ENCODE measurements at places on chromosomes 7 and 10.

DNA sequence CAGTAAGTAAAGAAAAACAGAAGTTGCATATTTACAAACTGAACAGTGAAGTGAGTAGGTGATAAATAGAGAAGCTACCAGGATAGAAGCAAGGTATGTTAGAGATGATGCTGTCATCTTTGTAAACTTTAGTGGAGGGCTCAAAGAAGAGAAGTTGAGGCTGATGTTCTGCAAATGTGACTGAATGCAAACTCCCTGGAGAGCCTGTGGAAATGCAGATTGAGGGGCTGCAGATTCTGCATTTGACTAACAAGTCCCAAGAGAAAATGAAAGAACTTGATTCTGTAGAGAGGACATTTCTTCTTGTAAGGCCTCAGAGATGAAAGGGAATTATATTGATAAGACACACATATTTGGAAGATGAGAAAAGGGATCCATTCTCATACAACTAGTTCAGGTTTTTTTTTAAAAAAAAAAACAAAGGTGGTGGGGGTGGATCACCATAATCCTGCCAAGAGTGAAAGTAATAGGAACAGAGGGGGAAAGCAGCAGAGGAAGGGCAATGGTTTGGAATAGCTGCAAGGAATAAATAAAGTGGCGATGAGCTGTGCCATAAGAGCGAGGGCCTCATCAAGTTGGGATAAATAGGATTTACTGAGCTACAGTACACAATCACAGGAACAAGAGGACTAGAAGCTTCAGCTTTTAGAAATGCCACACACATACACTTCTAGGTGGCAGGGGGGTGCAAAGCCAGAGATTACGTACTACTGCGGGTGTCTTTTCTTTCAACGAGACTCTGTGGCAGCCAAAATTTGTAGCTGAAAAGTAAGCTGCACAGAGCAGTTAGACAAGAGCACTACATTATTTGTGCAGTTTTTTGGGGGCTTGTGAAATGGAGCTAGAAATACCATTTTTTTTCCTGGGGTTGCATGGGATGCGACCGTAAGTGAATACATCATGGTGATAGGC, 778.5 kb downstream of the NRG3 start:
- no peak for DNase-seq

GRCh38 chr7:142587578-142588191, 161.6 kb upstream of the PRSS1 start:
- DNase-seq = peak; percentile 74

- DNase-seq = no peak
Observed at GRCh38 chr10:102452672-102453340, 1.5 kb upstream of the C10orf95 start.

- DNase-seq = no peak
Observed at GRCh38 chr7:73976761-73977618, 51.0 kb upstream of the ELN start.

- DNase-seq = no peak
Observed at GRCh38 chr10:68501691-68502090, 25.6 kb downstream of the SLC25A16 start.

DNA sequence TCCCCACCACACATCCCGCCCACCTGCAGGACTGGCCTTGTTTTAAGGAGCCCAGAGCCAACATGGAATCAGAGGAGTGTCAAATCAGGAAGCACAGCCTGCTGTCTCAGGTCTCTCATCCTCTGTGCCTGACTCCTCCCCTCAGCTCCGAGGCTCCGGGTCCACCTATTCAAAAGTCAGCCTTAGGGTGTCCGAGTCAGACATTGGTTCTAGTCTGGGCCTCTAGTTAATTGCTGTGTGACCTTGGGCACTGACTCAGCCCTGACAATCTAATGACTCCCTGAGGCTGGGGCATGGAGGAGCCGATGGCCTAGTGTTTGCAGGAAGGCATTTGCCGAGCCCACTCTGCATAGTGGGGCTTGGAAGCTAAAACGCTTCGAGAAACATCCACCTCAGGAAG, 223.1 kb upstream of the PPP2R2D start:
- DNase-seq = no peak

- DNase-seq = no peak
Observed at GRCh38 chr7:130521258-130521951, 29.5 kb downstream of the MEST start.

- no peak for DNase-seq
Observed at GRCh38 chr10:5484205-5484604, 15.2 kb downstream of the CALML5 start.

DNA sequence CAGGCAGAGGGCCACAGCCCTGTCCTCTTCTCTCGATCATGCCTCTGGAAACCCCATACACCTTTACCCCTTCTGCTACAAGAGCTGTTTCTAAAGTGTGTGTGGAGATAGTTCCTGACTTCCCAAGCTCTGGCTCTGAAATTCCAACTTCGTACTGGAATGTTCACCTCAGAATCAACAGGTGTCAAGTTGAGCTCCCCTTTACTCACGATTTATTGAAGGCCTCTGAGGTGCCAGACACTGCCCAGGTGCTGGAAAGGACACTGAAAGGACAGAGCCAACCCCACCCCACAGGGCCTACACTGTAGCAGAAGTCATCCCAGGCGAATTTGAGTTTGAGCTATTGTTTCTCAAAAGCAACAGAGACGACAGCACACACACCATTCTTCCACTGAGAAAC, 209.9 kb upstream of the FRMD4A start:
- no peak for DNase-seq

- no peak for DNase-seq
Observed at GRCh38 chr10:27578316-27578715, 74.2 kb downstream of the RAB18 start.

GRCh38 chr7:137574812-137575211, 231.3 kb upstream of the PTN start:
- no peak for DNase-seq

DNA sequence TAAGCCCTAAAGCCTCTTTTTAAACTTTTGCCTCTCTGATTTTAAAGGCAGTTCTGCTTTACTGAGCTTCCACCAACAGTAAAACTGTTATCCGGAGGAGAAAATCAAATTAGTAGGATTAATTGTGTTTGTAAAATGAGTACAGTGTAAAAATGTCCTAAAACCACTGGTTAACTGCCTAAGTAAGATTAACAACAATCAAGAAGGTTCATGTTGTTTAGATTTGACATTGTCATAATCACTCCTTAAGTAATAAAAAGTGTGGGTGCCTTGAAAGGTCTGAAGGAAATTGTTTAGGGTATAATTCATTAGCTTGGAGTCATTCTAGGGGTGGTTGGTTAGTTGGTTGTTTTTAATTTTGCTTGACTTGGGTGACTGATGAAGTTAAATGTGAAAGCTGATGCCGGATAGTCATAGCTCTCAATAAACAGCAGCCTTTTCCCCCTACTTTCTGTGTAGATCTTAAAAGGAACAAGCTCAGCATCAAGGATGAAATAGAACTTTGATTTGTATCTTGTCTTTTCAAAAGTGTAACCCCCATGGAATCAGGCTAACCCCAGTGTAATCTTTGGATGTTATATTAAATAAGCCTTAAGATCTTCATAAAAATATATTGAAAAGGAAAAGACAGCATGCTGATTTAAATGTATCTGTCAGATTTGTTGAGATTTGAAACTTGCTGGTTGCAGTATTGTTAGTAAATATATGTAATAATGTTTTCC, 148.3 kb downstream of the ARID5B start:
- DNase-seq = no peak

DNA sequence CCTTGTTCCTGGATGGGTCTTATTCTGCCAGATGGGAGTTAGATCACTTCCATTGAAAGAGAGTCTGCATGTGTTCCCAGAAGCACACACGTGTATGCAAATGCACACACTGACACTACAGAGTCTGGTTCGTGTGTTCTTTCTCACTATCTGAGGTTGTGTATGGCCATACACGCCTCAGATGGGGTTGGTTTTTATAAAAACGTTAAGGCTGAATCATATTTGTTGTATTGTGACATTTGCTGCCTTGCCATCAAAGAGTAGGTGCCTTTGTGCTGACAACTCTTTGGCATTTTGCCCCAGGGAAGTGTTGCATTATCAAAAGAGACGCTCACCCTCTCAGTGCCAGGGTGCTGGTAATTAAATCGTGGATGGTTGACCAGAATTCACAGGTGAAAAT, 37.7 kb upstream of the HDAC9 start:
- no peak for DNase-seq

- DNase-seq = no peak
Observed at GRCh38 chr10:48779077-48779476, 94.4 kb downstream of the WDFY4 start.

GRCh38 chr7:40808378-40808942, 673.7 kb downstream of the SUGCT start:
- DNase-seq = no peak

- DNase-seq = no peak
Observed at GRCh38 chr7:583410-584121, 63.9 kb upstream of the PDGFA start.

GRCh38 chr7:42534441-42534840, 297.4 kb upstream of the GLI3 start:
- no peak for DNase-seq

- no peak for DNase-seq
Observed at GRCh38 chr10:24451325-24451820, 242.4 kb downstream of the KIAA1217 start.

GRCh38 chr7:148277042-148277660, 313.4 kb upstream of the C7orf33 start:
- no peak for DNase-seq

- DNase-seq = no peak
Observed at GRCh38 chr10:76236356-76236755, 804.9 kb downstream of the LRMDA start.

DNA sequence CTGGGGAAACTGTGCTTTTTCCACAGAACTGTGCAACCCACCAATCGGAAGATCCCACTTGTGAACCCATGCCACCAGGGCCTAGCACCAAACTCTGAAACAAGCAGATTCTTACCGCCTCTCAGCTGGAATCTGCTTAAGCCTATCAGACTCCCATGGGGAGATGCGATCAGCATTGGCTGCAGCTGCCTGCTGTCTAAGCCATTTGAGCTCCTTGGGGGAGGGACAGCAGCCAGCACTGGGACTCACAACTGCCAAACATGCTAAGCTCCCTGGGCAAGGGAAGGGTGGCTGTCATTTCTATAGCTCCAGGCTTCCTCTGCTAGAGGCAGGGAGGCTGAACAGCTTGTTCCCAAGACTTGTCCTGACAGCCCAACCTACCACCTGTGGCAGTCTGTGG, 283.8 kb downstream of the CDK14 start:
- DNase-seq = no peak

DNA sequence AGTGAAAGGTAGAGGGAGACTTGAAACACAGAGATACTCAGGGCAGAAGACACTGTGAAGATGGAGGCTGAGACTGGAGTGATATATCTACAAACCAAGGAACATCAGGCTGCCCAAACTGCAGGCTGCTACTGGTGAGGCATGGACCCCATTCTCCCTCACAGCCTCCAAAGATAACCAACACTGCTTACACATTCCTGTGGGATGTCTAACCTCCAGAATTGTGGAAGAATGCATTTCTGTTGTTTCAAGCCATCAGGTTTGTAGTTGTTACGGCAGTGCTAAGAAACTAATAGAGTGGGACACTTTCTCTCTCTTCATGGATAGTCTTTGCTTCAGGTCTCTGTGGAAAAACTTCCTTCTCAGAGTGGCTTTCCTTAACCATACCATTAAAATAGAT, 182.6 kb upstream of the TMEM106B start:
- no peak for DNase-seq

DNA sequence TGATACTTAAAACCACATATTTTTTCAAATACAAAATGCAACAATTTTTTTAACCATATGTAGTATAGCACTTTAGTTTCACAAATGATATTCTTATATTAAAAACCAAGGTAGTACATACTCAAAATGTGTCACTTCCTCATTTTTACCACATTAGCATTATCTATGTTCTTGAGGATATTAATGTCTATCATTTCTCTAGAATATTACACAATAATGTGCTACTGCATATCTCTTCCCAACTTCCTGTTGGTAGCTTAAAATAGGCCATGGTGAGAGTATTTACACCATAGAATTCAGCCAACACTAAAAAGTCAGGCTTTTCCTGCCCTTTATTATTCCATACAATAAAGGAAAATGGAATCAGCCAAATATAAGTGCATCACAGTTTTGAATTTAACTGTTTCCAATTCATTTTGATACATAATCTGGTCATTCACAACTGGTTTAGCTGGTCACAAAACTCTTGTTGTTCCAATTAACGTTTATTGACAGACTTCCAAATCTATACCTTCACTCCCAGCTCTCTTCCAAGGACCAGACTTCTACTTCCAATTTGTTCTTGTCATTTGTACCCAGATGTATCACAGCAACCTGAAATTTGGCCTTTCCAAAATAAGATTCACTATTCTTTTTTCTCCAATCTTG, 20.0 kb upstream of the LRRC17 start:
- no peak for DNase-seq

GRCh38 chr7:98622926-98623325, 5.8 kb downstream of the NPTX2 start:
- no peak for DNase-seq

GRCh38 chr10:95260397-95260881, 30.4 kb downstream of the PDLIM1 start:
- DNase-seq = no peak

DNA sequence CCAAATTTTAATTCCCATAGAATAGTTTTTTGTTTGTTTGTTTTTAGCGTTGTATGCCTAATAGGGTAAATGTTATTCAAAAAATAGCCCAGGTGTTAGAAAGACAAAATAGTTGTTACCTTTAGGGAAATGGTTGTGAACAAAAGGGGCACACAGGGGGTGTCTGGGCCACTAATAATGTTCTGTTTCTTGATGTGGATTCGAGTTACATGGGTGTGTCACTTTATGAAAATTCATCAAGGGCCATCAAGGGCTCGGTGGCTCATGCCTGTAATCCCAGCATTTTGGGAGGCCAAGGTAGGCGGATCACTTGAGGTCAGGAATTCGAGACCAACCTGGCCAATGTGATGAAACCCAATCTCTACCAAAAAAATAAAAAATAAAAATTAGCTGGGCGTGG, 531.8 kb upstream of the C7orf33 start:
- DNase-seq = no peak

DNA sequence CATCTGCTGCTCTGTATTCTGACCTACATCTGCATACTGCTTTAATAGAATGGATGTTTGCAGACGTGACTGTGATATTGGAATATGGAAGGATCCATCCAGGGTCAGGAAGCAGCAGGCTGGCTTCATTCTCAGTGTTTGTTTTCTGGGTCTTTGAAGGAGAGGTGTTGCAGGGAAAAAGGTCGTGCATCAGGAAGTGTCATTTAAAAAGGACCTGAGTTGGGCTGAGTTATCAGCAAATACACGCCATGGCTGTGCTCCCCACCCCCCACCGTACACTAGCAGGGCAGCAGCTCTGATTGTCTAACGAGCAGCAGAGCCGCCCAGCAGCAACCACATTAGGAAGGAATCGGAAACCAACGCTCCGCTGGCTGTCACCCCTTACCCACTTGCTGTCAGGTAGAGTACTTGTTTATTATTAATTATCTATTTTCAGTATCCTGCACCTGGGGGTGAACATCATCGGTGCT, 63.1 kb upstream of the STEAP1B start:
- no peak for DNase-seq
